Effector CD8-positive, alpha-beta T cell (primary cell): ENCODE measurements at places on chromosomes 16 and 17.

GRCh38 chr17:42101513-42102292 is 3.4 kb upstream of the ZNF385C start:
- peak; percentile 59 for DNase-seq

DNA sequence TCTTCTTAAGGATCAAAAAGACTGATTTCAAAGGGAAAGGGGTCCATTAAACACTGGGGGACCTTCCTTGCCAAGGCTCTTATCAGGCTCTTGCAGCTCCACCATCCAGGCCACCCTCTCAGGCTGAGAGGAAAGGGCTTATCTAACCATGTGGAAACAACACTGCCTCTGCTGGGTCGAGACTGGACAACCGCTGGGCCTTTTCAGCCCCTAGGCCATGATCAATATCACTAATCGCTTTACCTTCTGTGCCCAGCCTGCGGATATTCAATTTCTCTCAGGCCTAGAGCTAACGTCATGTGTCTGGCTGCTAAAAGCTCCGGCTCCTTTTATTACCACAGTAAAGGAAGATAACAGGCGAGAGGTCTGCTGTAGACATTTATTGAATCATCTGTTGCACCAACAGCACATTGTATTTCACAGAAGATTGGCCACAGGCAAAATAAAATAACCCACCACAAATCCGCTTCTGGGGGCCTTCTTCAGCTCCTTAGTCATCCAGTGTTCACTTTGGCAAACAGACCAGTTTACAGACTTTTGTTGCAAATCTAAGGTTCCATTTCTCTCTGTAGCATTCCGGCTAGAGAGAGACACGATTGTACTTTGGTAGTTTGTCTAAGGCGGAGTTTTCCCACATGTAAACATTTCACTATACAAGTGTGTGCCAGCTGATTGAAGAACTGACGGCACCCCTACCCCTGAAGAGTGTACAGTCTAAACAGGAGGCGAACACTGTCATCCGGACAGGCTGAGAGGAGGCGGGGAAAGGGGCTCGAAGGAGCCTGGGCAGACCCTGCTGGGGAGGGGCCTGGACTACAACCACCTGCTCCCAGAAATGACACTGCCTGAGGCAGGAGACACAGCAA is 13.9 kb downstream of the CYB561 start:
- no peak for DNase-seq

DNA sequence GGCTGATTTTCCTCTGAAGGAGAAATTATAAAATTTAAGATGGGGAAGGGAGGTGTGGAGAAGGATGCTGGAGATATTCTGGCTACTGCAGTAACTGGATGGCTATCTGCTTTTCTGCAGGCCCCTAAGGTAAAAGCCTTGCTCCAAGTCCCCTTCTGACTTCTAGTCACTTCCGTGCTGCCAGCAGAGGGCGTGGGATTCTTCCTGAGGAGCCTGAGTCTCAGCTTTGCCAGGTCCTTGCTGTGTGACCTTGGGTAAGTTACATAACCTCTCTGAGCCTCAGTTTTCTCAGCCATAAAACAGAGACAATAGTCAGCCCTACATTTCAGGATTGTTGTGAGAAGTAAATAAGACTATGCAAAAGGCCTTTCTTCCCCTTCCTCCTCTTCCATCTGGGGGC is 24.3 kb upstream of the TMEM220 start:
- no peak for DNase-seq

- no peak for DNase-seq
These were observed 513.6 kb upstream of the CDH8 start for GRCh38 chr16:62549875-62550274.

GRCh38 chr16:17471719-17472461 is 1.1 kb upstream of the XYLT1 start:
- DNase-seq, result no peak

- no peak for DNase-seq
These were observed 841 bp downstream of the RAPGEFL1 start for GRCh38 chr17:40178021-40178601.

- no peak for DNase-seq
These were observed 269.8 kb upstream of the MYOCD start for GRCh38 chr17:12395733-12396354.

- peak; percentile 9 for DNase-seq
These were observed 10.5 kb upstream of the ALDOA start for GRCh38 chr16:30054959-30055553.

DNA sequence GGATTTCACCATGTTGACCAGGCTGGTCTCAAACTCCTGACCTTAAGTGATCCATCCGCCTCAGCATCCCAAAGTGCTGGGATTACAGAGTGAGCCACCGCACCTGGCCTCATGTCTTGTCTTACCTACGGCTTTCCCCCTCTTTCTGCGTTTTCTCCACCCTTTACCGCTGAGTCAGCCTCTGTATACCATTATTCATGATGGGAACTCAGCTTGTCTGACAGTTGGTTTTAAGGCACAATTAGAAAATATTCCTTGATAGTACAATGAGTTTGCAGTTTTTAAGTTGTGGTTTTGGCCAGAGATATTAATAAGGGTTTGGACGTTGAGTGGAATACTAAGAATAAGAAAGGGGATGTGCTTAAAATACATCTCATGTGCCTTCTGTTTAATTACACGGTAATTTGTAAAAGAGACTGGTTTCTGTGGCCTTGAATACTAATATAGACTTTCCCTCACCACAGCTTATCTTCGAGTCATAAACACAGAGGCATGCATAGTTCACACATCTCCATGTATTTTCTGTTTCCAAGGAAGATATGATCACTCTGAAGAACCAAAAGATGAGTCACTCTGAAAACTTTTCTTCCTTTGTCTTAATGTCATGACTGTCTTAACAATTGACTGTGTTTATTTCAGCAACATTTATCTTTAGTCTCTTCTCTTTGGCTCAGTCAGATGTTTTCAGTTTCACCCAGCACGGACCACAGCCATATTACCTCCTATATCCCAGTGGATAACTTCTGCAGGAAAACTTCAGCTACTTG is 54.4 kb downstream of the PITPNC1 start:
- DNase-seq, result no peak

DNA sequence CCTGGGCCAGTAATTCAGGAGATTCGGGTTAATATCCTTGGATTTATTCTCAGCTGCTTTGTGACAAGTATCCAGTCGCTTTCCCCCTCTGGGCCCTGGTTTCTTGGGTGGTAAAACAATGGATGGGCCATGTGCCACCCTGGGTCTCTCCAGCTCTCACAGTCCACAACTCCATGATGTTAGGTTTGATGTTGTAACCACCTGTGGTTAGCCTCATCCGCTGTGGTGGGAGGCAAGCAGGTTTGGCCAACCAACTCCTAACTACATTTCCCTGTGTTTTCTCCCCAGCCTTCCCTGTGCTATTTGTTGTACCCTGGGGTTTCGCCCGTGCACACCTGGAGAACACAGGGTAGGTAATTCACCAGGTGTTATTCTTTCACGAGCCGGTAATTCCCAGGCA is 35.1 kb downstream of the GLP2R start:
- no peak for DNase-seq

GRCh38 chr16:84897911-84898377 is 78.2 kb downstream of the CRISPLD2 start:
- no peak for DNase-seq

DNA sequence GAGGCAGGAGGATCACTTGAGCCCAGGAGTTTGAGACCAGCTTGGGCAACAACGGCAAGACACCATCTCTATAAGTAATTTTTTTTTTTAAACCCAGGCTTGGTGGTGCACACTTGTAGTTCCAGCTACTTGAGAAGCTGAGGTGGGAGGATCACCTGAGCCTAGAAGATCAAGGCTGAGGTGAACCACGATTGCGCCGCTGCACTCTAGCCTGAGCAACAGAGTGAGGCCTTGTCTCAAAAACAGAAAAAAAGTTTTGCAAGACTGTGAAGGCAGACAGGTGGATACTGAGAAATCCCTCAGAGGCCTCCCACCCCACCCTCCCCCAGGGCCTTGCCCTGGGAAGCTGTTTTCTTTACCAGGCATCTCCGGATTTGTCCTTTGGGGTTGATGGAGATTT is 125.4 kb downstream of the MGAT5B start:
- no peak for DNase-seq

- peak; percentile 34 for DNase-seq
These were observed 34.7 kb downstream of the SBK1 start for GRCh38 chr16:28326881-28327610.

- no peak for DNase-seq
These were observed 209.7 kb upstream of the CACNG3 start for GRCh38 chr16:24046442-24046841.

- no peak for DNase-seq
These were observed 4.8 kb upstream of the SREBF1 start for GRCh38 chr17:17841601-17842025.
